IMR-90 (cell line): ENCODE measurements at places on chromosomes 7 and 10. TPM values are rescaled to one million over a fixed set of nuclear protein-coding genes. Genes with fewer than 3 reads are reported as not detected.

DNA sequence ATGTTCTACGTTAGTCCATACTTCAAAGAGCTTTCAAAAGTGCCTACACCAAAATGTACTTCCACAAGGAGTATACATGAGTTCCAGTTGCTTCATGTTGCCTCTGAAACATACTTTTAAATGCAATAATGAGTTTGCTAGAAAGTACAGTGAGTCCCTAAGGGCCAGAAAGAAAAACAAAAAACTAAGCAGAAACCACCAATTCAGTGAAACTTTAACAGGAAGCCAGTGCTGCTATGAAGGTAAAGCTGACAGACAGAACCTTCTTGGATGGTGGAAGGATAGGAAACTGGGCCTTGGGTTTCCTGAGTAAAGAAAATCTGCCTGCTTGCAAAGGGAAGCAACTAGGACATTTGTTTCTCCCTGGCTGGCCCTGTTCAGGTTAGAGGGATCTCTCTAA, 104.2 kb downstream of the CTTNBP2 start:
- DNase-seq, result no peak

DNA sequence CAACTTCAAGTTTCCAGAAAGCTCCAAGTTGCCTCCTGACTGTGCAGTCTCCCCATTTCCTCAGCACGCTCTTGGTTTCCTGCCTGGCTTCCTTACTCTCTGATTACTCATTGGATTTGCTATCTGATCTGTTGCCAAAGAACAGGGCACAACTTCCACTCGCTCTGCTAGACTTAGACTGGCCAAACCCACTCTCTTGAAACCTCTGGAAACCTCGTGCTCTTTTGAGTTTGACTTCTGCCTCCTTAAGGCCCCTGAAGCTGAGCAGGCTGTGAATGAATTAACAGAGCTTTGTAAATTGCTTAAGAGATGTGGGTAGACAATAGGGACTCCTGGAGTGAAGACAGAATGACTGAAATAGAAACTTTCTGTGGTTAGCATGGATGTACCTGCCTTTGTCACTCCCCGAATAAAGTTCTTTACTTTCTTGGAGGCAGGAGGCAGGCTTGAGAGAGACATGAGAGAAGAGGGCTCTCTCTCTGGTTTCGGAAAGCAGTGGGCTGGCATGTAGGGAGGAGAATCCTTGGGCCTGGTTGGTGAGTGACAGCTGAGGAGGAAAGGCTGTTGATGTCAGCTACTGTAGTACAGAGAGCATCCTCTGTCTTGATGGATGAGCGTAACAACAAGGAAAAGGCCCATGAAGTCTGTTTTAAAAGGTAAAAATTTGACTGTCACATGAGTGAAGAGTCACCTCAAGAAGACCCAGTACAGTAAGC, 70.8 kb downstream of the CHN2 start:
- no peak for DNase-seq

Gene SUFU
- 10.0 and 11.0 TPM in 2 replicates for polyA plus RNA-seq

GRCh38 chr10:121796342-121796741, 131.5 kb downstream of the ATE1 start:
- no peak for DNase-seq

- DNase-seq, result peak; percentile 44
Measured at GRCh38 chr7:587767-588166, 68.1 kb upstream of the PDGFA start.

Gene FBXL15
- polyA plus RNA-seq, result 8.4 and 13.6 TPM in 2 replicates

- DNase-seq, result no peak
Measured at GRCh38 chr7:28983396-28984190, 25.5 kb upstream of the TRIL start.
